ENCODE measurements at places on chromosomes 4 and X.

GRCh38 chr4:39331191-39331590 is 35.0 kb downstream of the RFC1 start:
- no peak for DNase-seq

DNA sequence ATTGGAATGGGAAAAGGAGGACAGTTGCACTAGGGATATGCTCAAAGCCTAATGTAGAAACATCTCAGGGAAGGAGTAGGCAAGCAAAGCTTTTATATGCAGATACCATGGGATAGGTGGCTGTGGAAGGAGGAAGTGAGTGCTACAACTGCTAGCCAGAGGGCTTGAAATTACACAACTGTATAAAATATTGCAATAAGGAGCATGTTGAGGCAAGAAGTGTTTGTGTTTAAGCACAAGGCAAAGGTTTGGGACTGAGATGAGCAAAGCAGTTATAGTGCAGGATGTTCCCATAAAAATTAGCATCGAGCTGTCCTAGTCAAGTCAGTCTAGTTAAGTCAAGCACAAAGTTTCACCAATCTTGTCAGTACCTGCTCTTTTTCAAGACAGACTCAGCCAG is 35.6 kb upstream of the DCAF8L1 start:
- DNase-seq = no peak

DNA sequence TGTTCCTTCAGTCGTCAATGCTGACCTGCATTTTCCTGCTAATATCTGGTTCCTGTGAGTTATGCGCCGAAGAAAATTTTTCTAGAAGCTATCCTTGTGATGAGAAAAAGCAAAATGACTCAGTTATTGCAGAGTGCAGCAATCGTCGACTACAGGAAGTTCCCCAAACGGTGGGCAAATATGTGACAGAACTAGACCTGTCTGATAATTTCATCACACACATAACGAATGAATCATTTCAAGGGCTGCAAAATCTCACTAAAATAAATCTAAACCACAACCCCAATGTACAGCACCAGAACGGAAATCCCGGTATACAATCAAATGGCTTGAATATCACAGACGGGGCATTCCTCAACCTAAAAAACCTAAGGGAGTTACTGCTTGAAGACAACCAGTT is 12.6 kb downstream of the TLR8 start:
- no peak for DNase-seq

DNA sequence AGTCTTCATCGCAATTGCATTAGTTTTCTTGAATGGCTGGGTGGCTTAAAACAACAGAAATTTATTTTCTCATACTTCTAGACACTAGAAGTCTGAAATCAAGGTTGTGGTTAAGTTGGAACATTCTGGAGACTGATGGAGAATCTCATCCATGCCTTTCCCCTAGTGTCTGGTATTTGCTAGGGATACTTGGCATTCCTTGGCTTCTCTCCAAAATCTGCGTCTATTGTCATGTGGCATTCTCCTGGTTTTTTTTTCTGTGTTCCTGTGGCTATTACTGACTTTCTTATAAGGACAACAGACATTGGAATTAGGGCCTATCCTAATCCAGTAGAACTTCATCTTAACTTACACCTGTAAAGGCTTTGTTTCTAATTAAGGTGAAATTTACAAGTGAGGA is 272.8 kb upstream of the EPHA5 start:
- no peak for DNase-seq

- DNase-seq = no peak
These were observed 277.6 kb downstream of the SPANXN1 start for GRCh38 chrX:145524931-145525330.

Data from hypothalamus (tissue), 51 donors.